ENCODE measurements at places on chromosomes 5 and 9. TPM values are rescaled to one million over a fixed set of nuclear protein-coding genes. Genes with fewer than 3 reads are reported as not detected.

DNA sequence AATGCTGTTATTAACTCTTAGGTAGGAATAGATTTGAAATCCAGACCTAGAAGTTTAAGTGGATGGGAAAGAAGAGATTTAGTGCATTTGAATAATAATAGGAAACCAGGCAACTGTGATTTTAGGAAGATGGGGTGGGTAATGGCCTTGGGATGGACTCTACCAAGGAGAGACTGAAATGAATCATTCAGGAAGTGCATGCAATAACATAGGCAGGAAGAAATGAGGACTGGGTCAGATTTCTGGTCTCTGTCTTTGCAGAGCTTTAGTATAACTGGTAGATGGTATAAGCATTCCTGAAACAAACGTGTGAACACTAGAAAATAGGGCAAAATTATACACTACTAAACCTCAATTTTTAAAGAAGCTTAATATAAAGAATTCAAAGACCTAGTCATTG is 274.4 kb upstream of the CLINT1 start:
- H3K4me1 ChIP-seq = peaks cover 31% of the 10 kb centered on the region
- no peak overlapping the region for H3K4me3 ChIP-seq
- no peaks in the 10 kb centered on the region for H3K36me3 ChIP-seq
- DNase-seq = no peak
- peaks cover 28% of the 10 kb centered on the region for H3K27me3 ChIP-seq

DNA sequence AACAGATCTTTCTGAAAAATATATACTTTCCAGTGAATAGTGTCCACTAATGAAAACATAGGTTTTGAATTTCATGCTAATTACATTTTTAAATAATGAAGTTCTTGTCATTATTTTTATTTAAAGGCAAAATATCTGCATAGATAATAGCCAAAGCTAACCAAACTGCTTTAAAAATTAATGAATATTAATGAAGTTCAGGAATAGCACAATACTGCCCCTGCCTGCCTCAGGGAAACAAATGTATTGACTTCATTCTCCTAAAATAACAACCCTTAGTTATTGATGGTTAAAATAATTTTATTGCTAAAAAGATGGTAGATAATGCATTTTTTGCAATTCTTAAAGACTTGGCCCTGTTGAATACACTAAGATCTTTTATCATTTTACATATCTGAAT is 103.6 kb upstream of the SSBP2 start:
- H3K27me3 ChIP-seq = no peaks in the 10 kb centered on the region
- H3K36me3 ChIP-seq = no peaks in the 10 kb centered on the region
- H3K4me3 ChIP-seq = peak overlapping the region; percentile 65
- DNase-seq = no peak

- no peaks in the 10 kb centered on the region for H3K36me3 ChIP-seq
- no peak overlapping the region for H3K4me3 ChIP-seq
- no peaks in the 10 kb centered on the region for H3K4me1 ChIP-seq
These were observed 230.5 kb downstream of the ESM1 start for GRCh38 chr5:54754878-54755277.

GRCh38 chr9:126618585-126619360 is 5.0 kb downstream of the LMX1B start:
- H3K4me3 ChIP-seq = peak overlapping the region; percentile 61
- no peaks in the 10 kb centered on the region for H3K36me3 ChIP-seq
- peaks cover 19% of the 10 kb centered on the region for H3K4me1 ChIP-seq
- no peak overlapping the region for H3K27ac ChIP-seq

Gene CDHR2
- total RNA-seq = not detected
